CD4-positive, alpha-beta T cell treated with Interleukin-17A for 1 hour (primary cell): ENCODE measurements at places on chromosomes 4 and X.

DNA sequence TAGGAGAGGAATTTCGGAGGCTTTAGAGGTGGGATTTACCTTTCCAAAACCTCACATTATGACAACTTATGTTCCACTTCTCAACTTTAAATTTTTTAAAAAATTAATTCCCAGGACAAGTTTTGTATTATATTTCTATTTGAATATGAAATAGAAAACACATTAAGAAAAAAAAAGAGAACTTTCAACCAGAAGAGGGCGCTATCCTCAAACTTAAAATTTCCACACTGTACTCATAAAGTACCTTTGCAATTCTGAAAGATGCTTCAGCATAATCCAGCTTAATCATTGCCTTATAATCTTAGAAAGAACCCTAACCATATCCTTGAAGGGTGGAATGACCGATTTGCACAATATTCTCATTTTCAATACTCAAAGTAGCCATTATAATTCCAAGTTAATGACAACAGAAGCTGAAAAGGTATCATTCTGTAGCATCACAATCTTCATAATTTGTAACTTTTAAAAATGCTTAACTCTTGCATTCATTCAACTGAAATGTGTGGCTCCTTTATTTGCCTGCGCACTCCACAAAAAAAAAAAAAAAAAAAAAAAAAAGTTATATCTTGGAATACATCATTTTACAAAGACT lies 158.0 kb downstream of the KCNIP4 start:
- DNase-seq = no peak

GRCh38 chrX:46571423-46572339 lies 1.9 kb upstream of the CHST7 start:
- DNase-seq = no peak

GRCh38 chr4:183353557-183353956 lies 31.3 kb upstream of the CLDN24 start:
- no peak for DNase-seq

DNA sequence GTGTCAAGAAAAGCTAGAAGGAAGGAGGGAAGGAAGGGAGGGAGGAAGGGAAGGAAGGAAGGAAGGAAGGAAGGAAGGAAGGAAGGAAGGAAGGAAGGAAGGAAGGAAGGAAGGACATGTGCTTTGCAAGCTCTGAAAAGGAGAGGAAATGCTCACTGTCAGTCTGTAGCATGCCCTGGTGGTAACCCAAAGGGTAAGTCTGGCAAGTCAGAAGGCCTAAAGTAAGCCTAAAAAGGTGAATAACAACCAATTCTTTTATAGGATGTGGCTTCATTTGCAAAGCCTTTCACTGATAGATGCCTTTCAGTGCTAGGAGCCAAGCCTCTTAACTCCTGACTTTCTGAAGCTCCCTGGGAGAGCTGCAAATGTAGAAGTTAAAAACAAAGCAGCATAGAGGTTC lies 542.6 kb downstream of the CFAP47 start:
- no peak for DNase-seq

DNA sequence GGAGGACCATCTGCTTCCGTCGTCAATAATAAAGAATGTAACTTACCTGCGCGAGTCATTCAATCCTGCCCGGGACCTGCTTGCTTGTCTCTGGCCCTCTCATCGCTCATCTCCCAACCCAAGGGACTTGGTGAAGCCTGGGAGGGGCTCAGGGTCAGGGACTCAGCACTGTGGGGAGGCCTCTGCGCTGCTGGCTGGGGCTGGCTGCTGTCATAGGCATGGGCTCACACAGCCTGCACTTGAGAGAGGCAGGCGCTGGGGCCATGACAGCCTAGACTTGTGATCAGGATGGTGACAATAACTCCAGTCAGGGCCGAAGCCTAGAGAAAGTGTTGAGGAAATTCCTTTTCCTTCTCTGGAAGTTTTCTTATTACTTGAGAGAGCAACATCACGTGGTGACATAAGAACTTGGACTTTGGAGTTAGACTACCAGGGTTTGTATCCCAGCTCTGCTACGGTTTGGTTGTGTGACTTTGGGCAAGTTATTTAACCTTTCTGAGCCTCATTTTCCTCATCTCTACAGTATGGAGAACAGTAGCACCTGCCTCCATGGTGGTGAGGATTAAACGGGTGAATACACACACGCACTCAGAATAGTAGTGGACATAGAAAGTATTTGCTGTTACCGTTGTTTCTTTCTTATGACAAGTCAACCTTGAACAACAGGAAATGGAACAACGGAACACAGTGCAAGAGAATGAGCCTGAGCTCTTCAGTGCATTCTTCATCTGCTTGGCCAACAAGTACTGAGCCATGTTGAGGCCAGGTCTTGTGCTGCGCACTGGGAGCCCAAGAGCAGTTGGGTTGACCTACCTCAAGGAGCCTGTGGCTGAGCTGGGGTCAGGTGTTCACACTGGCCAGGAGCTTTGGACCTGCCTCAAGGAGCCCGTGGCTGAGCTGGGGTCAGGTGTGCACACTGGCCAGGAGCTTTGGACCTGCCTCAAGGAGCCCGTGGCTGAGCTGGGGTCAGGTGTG lies 60.5 kb downstream of the TBC1D14 start:
- DNase-seq = no peak

GRCh38 chr4:156971676-156972378 lies at the start of gene PDGFC:
Gene PDGFC (minus strand): TSS chr4:156971799. CDS start chr4:156970903, 896 bp downstream.
- DNase-seq = no peak

DNA sequence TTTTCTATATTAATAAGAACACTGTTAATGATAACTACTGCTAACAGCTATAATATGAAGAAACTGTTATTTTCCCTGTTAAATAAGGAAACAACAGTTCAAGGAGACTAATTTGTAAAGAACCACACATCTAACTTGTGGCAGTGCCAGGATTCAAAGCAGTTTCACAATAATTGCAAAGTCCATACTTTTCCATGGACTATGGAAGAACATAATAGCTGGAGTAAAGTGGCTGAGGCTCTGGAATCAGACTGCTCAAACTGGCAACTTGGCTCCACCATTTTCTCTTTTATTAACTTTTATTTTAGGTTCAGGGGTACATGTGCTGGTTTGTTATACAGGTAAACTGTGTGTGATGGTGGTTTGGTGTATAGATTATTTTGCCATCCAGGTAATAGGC lies 393.7 kb upstream of the CPEB2 start:
- DNase-seq = no peak

DNA sequence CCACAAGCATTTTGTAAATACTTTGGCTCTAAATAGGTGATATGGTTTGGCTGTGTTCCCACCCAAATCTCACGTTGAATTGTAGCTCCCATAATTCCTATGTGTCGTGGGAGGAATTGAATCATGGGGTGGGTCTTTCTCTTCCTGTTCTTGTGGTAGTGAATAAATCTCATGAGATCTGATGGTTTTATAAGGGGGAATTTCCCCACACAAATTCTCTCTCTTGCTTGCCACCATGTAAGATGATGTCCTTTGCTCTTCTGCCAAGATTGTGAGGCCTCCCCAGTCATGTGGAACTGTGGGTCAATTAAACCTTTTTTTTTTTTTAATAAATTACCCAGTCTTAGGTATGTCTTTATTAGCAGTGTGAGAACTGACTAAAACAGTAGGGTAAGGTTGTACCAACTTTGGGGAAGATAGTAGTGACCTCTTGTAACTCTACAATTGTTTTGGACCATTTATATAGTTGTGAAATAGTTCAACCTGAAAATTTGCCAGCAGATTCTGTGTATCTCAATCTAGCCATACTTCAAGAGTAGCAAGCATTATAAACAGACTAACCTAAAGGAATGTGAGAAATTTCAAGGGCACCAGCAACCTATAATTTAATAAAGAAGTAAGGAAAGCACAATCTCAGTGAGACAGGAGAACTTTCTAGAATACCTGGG lies 727.8 kb downstream of the GRID2 start:
- DNase-seq = no peak

DNA sequence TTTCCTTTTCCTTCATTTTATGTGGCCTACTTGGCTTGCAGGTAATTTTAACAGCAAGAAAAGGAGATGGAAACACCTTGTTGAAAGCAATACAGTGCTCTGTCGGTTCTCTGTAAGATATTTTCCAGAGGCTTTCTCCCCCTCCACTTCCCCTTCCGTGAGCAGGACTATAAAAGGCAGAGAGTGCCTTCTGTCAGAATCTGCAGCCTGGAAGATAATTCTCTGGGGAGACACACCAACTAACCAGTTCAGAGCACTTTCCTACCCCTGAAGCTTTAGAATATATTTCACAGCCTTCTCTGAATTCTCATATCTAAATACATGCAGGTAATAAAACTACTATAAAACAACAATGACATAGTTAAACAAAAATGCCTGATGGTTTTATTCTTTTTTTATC lies 141.1 kb downstream of the IDS start:
- DNase-seq = no peak

DNA sequence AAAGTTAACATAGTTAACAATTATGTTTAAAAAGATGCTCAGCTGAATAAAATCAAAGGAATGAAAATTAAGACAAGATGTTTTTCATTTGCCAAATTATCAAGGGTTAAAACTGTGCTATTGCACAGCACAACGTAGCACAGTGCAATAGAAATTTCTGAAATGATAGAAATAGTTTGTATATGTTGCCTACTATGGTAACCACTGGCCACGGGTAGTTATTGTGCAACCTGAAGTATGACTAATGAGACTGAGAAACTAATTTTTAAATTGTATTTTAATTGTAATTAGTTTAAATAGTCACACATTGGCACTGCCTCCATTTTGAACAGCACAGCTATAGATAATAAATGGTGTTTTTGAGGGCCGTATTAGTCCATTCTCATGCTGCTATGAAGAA lies 343.1 kb upstream of the FAM241A start:
- no peak for DNase-seq

DNA sequence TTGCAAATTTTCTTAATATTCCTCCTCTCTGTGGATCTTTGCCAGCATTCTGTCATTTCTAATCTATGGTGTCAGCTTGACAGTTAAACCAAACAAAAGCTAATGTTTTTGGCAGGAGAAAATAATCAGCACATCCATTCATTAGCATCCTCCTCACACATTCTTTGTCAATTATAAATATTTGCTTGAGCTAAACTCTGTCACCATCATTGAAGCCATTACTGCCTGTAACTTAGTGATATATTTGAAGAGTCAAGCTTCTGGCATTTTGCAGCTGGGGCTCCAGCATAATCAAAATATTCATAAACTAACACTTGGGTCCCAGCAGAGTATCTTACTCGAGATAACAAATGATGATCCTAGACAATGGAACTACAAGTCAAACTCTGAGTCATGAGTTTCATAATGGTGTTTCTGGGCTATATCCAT lies 126.1 kb downstream of the EIF4E start:
- DNase-seq = no peak
